M059J (cell line): ENCODE measurements at places on chromosomes 16 and 17.

- no peak for DNase-seq
Observed at GRCh38 chr17:81955058-81955681, 5.8 kb downstream of the NOTUM start.

DNA sequence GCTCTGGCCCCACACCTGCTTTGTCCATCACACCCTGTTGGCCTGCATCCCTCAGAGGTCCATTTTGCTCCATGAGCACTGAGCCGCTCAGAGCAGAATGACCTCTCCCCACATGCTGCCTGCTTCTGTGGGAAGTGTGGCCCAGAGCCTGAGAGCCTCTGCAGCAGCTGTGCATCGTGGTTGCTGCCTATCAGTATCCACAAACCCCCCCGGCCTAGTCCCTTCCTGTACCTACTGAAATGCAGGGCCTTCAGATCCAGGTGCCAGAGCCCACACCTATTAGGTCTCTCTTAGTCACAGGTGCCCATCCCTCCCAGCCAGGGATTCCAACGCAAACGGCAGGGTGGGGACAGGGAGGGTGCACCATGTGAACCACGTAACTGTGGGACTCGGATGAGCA lies 16.6 kb upstream of the TRPV3 start:
- DNase-seq, result no peak

DNA sequence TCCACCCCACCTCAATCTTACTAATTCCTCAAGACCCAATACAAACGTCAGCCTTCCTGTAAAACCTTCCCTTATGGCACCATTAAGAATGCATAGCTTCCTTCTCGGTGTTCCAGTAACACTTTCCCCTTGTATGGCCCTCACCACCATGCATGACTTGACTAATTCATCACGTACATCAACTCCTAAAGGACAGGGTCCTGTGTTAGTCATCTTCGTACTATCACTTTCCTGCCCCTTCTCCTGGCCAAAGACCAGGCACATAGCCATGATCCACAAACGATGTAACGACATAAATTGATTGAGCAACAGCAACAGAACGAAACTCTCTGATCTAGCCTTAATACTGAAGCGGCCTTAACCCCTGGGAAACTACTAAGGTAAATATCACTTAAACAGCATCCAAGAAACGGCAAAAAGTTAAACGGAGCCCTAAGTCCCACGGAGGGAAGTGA lies 612 bp downstream of the PSMD12 start:
- peak; percentile 63 for DNase-seq

DNA sequence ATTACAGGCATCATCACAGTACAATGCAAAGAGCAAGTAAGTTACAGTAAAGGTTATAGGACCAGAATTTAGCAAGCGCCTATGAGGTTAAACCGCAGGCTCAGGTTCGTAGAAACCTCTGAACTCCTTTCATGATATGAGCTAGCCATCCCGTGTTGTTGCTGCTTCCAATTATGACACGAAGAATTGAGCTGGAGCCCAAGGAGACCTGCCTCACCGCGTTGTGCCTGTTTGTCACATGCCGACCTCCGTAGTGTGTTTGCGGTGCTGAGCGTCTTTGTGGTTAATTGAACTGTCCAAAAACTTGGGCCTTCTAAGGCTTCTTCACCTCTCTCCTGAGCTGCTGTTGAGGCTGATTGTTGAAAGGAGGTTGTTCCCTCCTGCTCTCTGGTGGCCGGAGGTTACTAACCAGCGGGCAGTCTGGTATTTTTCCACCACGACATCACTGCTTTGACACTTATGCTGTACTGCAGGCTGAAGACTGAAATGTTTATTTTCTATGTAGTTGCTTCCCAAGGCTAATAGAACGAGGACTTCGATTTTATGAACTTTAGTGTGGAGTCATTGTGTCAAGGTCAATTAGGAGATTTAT lies 67.5 kb downstream of the SEC14L1 start:
- DNase-seq, result peak; percentile 52

DNA sequence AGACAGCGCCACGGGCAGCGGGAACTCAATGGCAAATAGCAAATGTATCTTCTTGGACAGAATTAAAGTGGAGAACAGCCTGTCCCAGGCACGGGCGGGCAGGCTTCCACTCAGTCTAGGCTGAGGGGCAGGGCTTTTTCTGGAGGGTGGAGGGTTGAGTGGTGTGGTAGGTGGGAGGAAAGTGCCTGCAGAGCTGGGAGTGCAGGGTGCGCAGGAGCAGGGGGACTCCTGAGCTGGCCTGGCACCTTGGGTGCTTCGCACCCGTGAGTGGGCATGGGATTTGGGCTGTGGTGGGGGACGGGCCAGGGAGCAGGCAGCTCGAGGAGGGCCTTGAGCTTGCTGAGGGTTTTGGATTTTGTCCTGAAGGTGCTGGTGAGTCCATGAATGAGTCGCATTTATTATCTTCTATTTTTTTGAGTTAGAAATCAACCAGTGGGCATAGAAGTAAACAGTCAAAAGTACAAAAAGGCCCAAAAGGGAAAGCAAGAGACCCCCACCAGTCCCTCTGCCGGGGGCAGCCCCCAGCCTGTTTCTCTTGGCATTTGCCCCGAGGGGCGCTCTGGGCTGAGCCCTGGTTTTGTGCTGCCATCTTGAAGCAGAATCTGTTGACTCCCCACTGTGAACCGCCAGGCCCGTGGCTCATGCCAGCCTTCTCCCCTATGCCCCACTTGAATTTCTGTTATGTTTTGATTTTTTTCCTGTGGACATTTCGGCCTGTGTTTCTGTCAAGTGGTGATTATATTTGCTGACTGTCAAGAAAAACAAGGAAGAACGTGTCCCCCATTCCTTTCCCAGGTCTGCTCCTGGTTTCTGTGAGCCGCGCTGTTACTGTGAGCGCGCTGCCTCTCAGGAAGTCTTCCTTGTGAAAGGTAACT lies 8.2 kb downstream of the ADORA2B start:
- no peak for DNase-seq

DNA sequence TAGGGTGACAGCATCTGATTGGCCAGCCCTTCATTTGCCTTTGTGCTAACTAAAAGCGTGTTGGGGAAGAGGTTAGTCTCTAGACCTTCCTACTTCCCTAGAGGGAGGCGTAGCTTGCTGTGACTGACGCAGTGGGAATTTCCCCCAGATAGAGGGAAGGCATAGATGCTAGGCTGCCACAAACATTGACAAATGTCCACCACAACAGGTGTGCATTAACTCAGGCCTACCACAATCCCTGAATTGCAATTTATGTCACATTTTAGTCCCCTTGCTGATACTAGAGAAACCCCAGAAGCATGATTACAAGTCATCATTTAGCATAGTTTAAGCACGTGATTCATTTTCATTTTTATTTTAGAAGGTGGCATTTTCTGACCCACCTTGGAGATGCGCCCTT lies 76.3 kb upstream of the WSB1 start:
- DNase-seq, result no peak

GRCh38 chr16:24541233-24541933 lies 2.0 kb downstream of the RBBP6 start:
- DNase-seq, result peak; percentile 9

GRCh38 chr17:57915544-57915943 lies 39.7 kb downstream of the CUEDC1 start:
- DNase-seq, result no peak

DNA sequence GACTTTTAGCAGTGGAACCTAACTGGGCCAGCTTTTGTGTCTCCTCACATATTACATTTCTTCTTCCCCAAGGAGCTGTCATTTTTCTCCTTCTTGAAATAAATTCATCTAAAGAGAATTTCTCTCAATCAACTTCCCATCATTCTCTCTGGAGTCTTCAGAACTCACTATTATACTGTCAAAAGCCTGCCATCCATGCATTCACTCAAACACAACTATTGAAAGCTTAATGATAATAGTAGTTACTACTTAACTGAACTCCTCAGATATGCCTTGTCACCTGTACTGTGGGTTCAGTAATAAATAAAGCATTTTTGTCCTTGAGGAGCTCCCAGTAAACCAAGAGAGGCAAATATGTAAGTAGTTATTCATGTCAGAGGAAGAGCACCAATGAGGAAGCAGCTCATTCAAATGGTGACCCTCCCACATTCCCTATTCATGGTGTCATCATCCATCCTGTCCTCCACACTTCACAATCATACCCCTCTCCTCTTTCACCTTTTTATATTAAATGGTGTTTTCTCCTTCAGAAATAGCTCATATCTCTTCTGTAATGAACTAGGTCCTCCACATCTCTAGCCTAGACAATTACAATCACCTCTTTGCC lies 162.6 kb downstream of the CA10 start:
- no peak for DNase-seq

GRCh38 chr17:68662479-68662878 lies 61.3 kb upstream of the FAM20A start:
- no peak for DNase-seq

DNA sequence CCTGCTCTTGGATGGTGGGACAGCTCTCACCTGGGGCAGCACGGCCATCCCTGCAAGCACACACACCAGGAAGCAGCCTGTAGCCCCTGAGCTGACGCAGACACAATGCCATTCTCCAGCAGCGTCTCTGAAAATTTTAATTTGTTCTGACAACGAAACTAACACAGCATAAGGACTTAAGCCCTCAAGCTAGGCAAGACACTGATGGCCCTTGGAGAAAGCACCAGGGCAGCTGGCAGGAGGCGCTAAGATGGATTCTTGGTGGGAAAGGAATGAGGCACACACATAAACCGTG lies 2.7 kb upstream of the LIMD2 start:
- no peak for DNase-seq

DNA sequence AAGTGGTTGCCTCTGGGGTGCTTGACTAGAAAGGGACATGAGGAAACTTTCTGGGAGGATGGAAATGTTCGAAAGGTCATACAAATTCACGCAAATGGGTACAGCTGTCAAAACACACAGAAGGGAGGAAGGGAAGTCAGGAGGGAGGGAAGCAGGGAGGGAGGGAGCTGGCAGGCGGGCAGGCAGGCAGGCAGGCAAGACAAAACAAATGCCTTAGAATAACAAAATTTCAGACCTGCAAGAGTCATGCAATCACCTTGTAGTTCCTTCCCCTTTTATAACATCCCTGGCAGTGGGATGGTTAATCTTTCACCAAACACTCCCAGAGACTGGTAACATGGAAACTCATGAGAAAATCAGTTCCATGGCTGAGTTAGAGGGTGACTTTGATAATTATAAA lies 189.2 kb downstream of the STX8 start:
- no peak for DNase-seq

DNA sequence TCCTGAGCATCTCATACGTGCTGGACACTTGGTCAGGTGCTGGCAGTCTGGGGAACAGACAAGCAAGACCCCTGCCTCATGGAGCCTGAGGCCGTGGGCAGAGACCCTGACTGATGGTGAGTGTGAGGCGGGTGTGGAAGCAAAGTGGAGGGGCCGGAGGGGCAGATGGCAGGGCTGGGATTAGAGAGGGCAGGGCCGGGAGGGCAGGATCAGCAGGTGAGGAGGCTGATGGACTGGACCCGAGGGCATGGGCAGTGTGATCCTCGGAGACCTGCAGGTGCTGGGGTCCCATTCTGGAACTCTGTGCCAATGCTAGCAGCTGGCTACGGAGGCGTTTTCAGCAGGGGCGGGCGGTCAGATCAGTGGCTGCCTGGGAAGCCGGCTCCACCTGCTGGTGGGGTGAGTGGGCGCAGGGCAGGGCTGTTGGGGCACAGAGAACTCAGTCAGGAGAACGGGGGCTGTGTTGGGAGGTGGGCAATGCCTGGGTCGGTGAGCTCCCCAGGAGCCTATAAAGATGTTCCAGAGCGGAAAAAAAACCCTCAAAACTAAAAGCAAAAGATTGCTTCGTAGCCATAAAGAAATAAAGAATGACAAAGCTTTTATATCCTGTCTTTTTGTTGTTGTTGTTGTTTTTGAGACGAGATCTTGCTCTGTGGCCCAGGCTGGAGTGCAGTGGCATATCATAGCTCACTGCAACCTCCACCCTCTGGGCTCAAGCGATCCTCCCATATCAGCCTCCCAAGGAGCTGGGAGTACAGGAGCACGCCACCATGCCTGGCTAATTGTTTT lies 8.9 kb upstream of the C16orf74 start:
- no peak for DNase-seq

DNA sequence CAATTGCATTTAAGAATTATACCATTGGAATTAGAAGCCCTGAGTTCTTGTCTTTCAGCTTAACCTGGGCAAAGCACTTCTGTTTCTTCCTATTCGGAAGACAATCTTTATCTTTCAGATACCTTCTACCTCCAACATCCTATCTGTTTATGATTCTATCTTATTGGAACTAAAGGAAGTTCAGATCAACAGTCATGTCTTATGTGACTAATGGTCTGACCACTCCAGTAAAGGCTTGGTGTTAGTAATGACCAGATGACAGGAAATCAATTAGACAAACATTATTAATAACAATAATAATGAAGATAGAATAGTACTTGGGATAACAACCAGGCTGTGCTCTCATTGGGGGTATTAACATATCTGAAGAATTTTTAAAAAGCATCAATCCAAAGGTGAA lies 11.3 kb downstream of the HS3ST3A1 start:
- DNase-seq, result peak; percentile 25

DNA sequence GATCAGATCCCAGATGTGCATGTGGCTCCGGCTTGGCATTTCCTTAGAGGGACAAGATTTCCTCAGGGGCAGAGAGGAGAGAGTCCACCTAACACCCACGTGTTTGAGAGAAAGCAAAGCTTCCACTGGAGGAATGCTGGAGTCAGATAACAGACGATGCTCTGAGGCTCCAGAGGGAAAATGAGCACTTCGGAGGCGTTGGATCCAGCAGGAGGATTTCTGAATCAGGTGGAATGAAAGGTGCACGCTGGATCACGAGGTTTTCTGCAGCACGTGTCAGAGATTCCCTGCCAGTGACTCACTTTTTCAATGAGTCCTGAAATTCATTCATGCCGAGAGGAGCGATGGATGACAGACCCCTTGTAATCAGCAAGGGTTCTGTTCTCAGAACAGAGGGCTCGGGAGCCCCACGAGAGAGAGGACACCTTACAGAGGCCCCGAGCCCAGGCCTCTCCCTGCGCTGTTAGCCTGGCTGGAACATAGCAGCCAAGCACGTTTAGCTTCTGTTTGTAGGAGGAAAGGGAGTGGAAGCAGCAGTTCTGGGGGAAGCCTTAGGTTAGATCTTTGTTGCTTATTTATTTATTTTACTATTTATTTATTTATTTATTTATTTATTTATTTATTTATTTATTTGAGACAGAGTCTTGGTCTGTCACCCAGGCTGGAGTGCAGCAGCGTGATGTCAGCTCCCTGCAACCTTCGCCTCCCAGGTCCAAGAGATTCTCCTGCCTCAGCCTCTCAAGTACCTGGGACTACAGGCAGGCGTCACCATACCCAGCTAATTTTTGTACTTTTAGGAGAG lies 49.3 kb upstream of the JPH3 start:
- DNase-seq, result peak; percentile 52

DNA sequence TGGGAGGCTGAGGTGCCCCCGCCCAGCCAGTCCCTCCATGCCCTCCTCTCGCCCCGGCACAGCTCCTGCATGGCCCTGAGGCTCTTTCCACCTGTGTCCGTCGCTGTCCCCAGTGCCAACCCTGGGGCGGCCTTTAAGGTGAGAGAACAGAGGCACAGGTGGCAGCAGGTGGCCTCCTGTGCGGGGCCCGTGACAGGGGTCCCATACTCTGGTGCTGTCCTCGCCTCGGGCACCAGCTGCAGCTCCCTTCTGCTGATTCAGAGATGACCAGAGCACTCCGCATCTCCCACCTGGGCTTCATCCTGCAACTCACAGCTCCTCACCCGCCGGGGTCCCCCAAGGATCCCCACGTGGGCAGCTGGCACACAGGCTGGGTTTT lies 8.0 kb downstream of the PRSS27 start:
- DNase-seq, result no peak
